ENCODE measurements at places on chromosomes 5 and 9.

DNA sequence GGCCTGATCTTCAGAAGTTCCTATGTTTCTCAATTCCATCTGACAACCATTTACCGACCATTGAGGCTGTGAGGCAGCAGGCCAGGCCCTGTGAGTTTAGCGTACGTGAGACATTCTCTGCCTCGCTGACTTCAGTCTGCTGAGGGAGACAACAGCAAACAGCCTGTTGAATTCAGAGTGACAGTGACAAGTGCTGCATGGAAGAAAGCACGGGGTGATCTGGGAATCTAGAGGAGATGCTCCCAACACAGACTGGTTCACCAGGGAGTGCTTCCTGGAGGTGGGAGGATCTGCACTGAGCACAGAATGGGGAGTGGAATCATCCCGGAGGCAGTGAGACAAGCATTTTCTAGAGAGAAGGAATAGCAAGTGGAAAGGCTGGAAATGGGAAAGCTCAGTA is 10.0 kb upstream of the DDX41 start:
- DNase-seq, result no peak

GRCh38 chr9:126517833-126518356 is 95.8 kb upstream of the LMX1B start:
- DNase-seq, result no peak

- no peak for DNase-seq
Observed at GRCh38 chr5:116371935-116372334, 202.7 kb downstream of the SEMA6A start.

GRCh38 chr5:120529386-120529785 is 65.3 kb downstream of the PRR16 start:
- DNase-seq, result no peak

- no peak for DNase-seq
Observed at GRCh38 chr5:76388236-76388635, 14.8 kb upstream of the IQGAP2 start.

GRCh38 chr9:133484671-133485437 is 6.0 kb upstream of the SLC2A6 start:
- DNase-seq, result no peak

GRCh38 chr5:131289738-131290137 is 25.9 kb downstream of the CDC42SE2 start:
- no peak for DNase-seq

DNA sequence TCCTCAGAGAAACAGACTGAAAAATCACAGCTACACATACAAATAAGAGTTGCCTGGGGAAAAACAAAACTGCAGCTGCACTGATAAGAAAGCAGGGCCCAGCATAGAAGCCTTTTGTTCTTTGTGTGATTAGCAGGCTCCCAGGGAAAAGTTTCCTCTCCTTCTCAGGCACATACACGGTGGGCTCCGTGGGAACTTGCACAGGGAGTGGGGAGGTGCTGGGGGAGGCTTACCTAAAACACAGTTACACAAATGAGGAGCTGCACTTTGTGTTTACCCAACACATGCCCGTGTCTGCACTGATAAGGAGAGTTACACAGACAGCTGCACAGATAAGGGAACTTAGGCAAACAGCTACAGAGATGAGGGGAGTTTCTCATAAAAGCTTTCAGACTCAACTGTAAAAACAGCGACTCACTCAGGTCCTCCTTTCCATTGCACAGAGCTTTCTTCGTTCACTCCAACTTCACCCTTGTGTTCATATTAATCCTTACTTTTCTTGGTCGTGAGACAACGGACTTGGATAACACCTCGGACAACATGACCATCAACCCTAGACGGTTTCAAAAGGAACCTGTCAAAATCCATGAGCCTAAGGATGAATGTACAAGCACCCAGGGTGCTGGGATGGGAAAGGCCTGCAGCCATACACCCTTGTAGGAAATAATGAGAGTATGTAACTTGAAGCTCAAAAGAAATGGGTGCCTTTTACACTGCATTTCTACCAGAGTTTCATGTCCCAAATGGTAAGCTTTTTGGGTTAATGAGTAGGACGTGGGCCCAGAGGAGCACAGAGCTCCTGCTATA is 50.8 kb downstream of the SERINC5 start:
- DNase-seq, result peak; percentile 24

DNA sequence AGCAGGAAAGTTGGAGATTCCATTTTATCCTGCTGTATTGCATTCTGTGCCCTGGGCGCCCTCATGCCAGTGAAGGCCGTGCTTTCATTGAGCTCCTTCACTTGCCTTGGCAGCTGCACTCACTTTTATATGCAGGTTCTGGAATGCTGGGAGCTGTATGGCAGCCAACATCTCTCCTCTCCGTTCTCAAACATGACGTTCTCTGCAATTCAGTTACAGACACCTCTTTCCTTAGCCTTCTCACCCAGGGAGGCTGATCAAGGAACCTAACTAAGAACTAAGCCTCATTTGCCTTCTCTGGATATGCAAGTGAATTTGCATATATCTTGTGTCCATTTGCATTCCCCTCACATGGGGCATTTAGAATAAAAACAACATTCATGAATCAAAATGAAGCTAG is 29.4 kb upstream of the PURA start:
- DNase-seq, result no peak

DNA sequence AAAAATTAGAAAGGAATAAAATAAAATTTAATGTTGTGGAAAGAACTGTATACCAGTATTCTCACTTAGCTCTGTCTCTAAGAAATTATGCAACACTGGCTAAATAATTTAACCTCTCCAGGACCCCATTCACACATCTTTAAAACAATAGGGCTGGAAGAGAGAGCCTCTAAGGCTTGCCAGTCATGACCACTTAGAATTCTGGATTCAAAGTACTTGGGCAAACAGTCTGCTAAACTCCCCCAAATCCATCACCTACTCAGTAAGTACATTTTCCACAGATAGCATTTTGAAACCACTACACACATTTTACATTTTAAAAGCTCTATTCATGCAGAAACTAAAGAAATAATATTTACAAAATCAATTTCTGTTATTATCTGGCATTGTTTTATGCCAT is 291.7 kb downstream of the TMEM167A start:
- DNase-seq, result no peak

DNA sequence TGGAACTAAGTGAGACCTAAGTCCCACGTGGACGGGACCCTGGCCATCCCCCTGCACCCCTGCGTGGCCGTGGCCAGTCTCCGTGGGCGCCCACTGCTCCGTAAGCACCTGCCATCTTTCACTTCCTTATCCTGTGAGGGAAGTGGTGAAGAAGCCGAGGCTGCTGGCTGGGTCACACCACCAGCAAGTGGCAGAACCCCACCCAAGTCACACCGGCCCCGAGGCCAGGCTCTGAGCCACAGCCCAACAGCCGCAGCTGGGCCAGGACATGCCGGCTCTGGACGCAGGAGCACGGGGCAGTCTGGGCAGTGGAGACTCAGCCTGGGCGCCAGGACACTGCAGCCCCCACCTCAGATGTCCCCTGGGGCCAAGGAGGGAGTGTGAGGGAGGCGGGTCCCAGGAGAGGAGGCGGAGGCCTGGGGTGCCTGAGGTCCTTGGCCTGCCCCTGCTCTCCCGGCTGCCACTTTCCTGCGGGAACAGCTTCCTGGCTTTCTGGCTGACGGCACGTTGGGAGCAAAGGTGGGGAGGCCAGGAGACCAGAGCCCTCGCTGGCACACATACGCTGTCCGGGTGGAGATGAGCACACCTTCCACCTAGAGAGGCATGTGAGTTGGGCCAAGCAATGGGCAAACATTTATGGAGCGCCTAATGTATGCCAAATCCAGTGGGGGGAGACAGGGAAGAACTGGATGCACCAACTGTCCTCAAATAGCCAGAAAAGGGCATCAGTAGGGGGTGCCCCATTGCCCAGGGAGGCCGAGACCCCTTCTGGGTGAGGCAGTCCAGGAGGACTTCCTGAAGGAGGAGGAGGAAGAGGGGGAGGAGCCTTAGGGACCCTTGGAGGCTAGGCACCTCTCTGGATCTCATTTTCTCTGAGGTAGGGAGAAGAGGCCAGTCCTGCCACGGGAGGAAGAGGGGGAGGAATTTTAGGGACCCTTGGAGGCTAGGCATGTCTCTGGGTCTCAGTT is 43.9 kb upstream of the EGFL7 start:
- DNase-seq, result no peak

DNA sequence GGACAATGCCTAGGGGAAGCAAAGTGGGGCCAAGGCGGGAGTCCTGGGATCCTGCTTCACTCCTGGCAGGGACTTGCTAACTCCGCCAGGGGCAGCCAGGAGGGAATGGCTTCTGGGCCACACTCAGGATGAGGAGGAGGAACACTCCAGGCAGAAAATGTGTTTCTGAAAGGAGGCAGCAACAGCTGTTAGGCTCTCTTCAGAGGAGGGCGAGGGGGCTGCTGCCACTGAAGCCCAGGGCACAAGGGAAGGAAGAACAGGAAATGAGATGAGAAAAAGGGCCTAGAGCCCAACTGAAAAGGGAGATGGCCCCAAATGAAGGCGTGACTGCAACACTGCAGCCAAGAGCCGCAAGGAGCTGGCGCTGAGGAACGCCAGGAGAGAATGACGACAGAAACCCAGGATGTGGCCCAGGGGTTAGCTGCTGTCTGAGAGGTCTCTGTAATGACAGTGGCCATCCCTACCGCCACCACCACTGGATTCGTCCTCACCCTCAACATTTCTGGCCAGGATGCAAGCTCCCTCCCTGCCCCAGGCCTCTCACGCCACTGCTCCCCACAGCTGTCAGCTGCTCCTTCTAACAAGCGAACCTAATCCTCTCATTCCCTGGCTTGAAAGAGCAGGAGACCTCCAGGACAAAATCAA is 15.8 kb downstream of the PSMB7 start:
- no peak for DNase-seq

- no peak for DNase-seq
Observed at GRCh38 chr9:89010526-89011111, 19.4 kb downstream of the S1PR3 start.

GRCh38 chr9:73264631-73265030 is 113.0 kb downstream of the ANXA1 start:
- DNase-seq, result no peak

DNA sequence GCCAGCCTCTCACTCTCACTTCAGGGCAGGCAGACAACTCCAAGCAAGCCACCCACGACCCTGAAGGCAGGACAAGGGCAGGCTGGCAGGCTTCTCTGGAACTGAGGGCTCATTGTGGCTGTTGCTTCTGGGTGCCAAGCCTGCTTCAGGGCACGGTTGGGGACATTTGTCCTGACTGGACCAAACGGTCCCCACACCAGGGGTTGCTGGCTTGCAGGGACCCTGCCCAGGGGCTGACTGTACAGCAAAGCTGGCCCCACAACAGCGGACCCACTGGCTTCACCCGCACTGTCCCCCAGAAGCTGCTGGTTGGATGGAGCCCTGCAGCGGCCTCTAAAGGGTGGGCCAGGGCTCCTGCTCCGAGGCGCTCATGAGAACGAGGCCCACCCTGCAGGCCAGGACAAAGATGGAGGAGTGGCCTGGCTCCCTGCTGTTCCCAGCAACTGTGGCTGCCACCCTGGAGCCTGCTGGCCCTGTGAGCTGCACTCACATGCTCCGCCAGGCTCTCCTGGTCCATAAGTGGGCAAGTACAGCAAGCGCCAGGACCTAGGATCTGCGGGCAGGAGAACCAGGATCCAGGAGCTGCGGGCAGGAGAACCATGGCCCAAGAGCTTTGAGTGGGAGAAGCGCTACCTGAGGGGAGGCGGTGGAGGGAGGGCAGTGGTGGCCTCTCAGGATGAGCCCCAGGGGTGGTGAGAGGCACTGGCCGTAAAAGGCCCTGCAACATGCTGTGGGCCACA is 34.4 kb upstream of the NSMF start:
- DNase-seq, result no peak

DNA sequence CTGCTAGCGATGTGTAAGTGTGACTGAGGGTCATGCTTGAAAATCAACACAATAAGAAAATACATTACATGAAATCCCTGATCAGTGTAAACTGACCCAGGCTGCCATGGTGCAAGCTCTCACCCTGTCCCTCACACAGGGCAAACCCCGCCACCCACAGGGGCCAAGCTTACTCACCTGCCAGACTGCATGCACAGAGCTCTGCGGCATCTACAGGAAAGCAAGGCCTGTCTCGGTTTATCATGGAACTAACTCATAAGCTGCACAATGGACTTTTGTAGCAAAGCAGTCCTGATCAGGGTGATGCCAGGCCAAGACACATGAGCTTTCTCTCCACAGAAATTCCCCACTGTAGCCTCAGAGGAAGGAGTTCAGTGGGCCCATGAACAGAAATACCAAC is 9.7 kb downstream of the IPPK start:
- DNase-seq, result no peak

DNA sequence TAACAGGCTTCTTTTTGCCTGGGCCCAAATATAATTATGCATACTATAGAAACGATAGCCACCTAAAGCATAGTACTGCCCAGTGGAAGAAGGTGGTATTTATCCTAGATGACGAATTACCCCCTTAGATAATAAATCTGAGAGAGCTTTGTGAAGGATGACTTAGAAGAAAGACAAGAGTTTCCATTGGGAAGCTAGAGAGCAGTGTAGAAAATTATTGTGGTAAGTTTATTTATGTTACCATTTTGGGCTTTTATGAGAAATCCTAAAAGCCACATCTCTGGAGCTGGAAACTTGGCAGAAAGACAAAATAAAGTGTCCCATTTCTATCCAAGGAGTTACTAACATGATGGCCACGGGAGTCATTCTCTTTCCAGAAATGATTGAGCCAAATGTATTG is 172.0 kb upstream of the SEMA6A start:
- no peak for DNase-seq

- no peak for DNase-seq
Observed at GRCh38 chr9:83936523-83936922, 15.3 kb upstream of the KIF27 start.

GRCh38 chr5:139955053-139955605 is 88.0 kb downstream of the NRG2 start:
- no peak for DNase-seq

- DNase-seq, result no peak
Observed at GRCh38 chr9:107547772-107548297, 58.3 kb upstream of the KLF4 start.
